NCI-H2081 treated with DMSO at 0.1 percent for 48 hours (cell line): ENCODE measurements at places on chromosomes 13 and 19.

GRCh38 chr13:26628706-26629105 is 71.2 kb downstream of the WASF3 start:
- DNase-seq, result no peak

DNA sequence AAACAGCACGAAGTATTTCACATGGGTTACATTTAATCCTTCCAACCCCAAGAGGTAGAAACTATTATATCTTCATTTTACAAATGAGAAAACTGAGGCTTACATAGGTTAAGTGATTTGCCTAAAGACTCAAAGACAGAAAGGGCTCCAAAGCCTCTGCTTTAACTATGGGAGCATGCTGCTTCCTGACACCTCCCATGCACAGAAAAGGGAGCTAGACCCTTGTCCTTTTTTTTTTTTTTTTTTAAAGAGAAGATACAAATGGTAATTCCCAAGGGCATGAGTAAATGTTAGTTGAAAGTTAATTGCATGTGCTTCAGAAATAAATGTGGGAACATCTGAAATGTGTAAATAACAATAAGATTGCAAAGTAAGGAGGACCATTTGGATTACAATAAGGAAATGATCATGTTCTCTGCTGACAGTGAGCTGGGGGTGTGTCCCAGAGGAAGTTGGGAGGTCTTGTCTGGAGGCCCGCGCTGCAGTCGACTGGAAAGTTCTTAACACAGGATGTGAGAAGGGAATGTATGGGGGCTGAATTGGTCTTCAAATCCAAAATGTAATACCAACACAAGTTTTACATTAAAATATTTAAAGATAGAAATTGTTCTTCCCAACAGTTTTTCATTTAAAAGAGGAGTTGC is 500.3 kb downstream of the KLF12 start:
- no peak for DNase-seq

DNA sequence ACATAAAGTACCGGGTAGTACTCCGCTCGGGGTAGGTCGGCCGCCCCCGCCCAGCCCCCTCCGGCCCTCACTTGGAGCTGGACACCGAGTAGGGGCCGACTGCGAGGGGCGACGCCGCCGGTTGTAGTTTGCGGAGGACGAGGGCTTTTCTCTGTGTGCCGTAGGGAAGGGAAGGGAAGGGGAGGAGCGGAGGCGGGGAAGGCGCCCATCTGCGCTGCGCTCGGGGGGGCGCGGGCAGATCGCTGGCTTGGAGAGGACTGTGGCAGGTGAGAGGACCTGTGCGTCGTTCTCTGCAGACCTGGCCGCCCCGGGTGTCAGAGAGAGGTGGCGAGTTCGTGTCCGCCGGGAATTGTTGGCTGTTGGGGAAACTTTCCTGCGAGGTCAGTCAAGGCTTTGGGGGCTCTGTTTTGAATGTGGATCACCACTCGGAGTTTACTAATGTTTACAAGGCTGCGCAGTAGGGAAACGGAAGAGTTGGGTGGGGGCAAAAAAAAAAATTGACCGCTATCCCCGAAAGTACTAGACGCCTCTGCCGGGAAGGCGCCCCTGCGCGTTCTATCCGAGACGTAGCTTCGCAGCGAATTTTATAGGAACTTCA is 1.4 kb downstream of the ING1 start:
- peak; percentile 46 for DNase-seq

DNA sequence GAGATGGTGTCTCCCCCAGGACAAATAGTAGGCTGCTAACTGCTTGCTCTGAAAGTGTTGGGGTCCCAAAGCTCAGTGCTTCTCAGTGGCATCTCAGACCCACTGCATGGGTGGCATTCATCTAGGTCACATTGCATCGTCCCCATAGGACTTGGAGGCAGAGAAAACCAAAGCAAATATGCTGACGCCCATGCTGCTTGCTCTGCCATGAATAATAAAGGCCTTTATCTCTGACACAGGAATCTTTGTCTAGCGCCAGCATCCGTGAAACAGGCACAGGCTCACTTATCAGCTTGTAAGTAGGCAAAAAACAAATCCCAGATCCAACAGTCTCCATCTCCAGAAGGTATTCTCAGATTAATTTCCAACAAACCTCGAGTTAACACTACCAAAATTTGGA is 18.9 kb upstream of the IPO5 start:
- no peak for DNase-seq

DNA sequence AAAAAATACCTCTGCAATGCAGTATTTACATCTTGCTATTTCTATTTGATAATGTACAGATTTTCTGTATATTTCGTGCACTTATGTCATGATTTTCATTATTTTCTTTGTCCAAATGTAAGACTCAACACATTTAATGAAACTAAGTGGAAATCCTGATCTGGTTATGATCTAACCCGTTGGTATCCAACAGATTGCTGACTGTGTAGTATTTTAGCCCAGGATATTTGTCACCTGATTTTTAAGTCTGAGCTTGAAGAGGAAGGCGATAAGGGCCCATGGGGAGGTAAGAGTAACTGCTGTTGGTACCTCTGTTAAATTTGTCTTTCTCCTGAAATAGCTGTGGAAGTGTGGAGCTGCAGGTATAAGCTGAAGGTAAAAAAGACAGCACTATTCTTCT is 45.3 kb downstream of the WASF3 start:
- DNase-seq, result no peak

DNA sequence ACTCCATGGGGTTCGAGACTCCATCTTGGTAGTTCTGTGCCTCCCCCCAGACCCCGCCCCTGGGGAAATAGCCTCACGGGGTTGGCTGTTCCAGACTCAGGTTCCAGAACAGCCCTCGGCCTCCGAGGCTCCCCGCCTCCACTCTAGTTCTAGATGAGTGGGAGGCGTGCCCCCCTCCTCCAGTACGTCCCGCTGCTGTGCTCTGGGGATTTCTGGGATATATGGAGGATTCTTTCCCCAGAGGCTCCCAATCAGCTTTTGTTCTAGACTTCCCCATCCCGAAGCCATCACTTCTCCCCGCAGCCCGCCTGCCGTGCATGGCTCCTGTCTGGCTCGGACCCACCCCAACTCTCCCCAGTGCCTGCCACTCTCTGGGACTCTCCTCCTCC is 1.9 kb upstream of the CACNG7 start:
- no peak for DNase-seq

GRCh38 chr19:35009424-35010415 is 9.6 kb downstream of the GRAMD1A start:
- DNase-seq, result no peak

DNA sequence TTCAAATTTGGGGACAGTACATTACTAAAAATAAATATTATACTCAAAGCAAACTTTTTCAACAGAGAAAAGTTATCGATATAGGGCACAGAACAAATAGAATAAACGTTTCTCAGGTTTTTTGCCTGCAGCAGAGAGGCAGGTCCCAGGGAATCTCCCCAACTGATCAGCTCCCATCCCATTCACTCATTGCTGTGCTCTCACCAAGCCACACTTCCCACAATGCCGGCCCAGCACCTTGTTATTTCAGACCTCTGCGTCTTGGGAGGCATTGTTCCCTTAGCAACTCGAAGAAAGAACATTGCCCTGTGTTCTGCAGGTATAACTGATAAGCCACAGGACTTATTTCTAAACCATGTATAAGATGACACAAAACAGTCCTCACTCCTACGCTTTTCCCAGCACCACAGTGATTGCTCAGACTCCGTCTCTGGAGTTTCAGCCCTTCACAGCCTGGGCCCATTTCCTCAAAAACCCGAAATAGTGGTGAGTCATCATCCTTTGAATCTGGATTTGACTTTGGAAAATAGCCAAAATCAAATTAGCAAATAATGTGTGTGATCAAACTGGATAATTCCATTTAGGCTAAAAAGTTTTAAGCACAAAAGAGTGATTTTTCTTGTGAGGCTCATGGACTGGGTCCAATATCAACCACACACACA is 100.4 kb downstream of the DCLK1 start:
- no peak for DNase-seq

DNA sequence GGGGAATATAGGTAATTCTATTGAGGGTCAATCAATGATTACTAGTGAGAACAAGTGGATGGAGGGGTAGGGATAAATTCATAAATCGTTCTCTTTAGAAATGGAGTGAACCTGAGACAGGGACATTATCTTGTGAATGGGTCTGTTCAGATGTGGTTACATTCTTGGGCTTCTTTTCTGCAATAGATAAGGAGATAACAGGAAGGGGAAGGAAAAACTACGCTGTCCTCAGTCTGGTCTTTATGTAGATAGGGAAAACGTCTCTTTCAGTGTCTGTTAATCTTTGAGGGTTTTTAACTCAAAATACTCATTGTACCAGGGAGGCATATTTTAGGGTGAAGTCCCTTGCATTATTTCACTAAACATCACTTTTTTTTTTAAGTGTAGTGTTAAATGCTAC is 266.7 kb upstream of the MAB21L1 start:
- DNase-seq, result no peak

GRCh38 chr13:73075546-73075945 is 16.7 kb downstream of the KLF5 start:
- no peak for DNase-seq

- DNase-seq, result no peak
Observed at GRCh38 chr13:112366907-112367646, 9.1 kb upstream of the SPACA7 start.

- no peak for DNase-seq
Observed at GRCh38 chr19:47470447-47471195, 1.1 kb downstream of the SLC8A2 start.

GRCh38 chr13:51730927-51731326 is 73.0 kb downstream of the DHRS12 start:
- DNase-seq, result no peak
